ENCODE measurements at places on chromosomes 6 and 20.

GRCh38 chr20:35490736-35491181, 35.4 kb downstream of the CEP250 start:
- DNase-seq, result no peak

DNA sequence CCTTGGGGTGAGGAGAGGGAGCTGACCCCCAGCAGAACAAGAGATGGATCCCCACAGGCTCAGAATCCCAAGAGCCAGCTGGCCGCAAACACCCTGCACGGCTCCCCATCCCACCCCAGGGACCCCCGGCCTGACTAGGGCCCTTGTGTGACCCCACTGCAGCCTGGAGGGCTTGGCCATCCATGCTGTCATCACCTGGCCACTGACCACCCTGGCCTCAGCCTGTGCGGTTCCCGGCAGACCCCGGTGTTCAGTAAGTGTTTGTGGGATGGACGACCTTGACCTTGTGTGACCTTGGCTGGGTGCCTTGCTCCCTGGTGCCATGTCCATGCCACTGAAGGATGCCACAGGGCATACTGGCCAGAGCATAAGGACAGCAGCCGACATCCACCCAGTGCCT, 328.3 kb downstream of the TAF4 start:
- no peak for DNase-seq

GRCh38 chr6:108294297-108294726, 542 bp upstream of the AFG1L start:
- no peak for DNase-seq

DNA sequence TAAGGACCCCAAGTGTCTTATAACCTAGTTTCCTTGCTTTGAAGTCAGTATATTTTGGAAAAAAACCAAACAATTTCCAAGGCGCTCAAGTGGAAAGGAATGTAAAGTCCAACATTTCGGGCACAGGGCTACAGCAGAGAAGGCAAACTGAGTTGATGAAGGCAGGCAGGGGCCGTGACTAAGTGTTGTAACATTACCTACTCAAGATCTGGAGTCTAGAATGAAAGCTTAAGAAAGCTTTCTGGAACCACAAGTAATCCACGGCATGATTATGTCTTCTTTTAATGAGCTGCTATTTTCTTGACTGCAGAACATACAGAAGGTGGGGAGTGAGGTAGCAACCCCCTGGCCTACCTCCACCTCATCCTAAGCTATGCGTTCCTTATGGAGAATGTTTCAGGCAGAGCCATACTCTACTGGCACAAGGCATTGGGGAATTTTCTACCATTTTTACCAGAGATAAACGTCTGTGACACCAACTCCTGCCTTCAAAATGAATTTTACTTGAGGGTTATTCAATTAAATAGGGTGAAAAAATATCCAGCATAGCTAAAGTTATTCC, 4.3 kb downstream of the PPP1R10 start:
- DNase-seq, result no peak

DNA sequence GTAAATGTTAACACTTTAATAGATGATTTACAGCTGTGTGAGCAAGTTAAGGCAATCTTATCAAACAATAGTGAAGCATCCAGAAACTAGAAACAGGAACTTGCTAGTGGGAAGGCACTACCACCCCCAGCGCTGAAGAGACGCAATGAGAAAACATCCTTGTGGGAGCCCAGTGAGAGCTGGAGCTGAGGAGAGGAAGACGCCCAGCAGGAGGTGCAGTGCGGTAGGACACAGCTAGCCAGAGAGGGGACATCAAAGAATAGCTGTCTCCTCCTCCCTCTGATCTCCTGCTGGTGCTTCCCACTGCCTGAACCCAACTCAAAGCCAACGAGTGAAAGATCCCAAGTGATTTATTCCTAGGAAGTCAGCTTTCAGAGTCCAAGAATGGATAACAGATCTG, 140.3 kb downstream of the COL12A1 start:
- DNase-seq, result no peak

- no peak for DNase-seq
Observed at GRCh38 chr6:27140999-27141528, 106.4 kb upstream of the PRSS16 start.

- no peak for DNase-seq
Observed at GRCh38 chr6:106591111-106591825, 38.0 kb downstream of the RTN4IP1 start.

DNA sequence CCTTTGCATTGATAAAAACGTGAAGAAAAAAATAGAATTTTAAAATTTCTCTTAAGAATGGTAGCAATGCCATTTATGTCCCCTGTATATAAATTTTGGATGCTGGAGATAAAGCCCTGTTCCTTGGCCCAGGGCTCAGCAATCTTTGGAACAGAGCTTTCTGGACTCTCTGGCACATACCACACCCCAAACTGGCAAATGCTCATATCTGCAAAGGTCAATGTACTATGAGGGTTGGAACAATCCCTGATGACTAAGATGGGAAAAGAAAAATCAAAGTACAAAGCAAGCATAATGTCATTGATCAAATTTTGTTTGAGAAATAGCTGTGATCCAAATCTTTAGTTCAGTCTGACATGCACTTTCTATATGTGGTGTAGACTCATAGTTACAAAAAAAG, 158.1 kb upstream of the HCRTR2 start:
- no peak for DNase-seq

DNA sequence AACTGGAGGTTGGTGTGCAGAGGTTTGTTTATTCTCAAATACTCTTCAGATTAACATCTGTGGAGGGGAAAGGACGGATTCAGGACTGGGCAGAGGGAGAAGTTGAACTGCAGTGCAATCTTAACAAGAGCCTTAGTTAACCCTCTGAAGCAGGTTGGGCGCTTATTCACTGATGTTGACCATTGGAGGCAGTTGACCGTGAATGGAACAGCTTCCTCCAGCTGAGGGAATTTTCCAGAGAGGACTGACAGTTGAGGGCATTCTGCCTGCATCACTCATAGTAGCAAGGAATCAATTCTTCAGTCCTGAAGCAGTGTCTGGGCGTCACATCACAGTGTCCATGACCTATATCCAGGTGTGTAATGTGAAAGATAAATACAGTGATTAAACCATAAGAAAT, 80.9 kb downstream of the PLCB4 start:
- no peak for DNase-seq

GRCh38 chr6:57224769-57225515, 2.8 kb upstream of the RAB23 start:
- DNase-seq, result no peak

DNA sequence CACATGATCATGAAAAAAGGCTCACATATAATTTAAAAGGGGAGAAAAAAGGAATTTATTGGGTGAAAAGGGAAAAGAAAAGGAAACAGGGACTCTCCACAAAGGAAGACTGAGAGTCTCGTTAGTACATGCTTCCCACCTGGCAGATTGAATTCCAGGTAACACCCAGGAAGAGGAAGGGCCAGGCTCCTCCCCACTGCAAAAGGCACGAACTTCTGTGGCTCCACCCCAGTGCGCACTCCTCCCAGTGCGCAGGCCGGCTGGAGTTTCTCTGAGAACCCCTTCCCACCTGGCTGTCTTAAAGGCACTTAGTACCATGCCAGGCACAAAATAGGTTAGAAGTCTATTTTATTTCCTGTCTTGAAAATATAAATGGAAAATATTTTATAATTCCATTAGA, 129.8 kb downstream of the COL12A1 start:
- no peak for DNase-seq

DNA sequence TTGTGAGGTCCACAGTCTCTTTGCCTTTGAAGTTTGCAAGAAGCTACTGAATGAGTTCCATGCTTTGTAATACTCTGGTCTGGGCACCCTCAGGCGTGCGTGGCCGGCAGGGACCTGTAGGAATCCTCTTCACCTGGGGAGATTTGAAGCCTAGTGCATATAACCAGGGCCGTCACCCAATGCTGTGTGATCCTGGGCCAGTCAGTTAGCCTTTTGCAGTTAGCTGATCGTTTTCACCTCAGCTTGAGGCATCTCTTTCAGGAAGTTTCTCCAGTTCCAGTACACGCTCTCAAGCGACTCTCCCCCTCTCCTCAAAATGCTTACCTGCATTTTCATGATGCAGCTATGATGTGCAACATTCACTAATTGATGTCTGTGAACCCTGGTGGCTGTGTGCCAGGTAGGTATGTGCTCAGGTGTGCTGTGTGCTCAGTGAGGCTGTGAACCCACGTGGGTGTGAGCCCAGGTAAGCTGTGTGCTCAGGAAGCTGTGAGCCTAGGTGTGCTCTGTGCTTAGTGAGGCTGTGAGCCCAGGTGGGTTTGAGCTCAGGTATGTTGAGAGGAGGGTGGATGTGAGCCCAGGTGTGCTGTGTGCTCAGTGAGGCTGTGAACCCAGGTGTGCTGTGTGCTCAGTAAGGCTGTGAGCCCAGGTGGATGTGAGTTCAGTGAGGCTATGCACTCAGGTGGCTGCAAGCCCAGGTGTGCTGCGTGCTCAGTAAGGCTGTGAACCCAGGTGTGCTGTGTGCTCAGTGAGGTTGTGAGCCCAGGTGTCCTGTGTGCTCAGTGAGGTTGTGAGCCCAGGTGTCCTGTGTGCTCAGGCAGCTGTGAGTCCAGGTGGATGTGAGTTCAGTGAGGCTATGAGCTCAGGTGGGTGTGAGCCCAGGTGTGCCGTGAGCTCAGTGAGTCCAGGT, 120.4 kb downstream of the PHACTR3 start:
- no peak for DNase-seq

DNA sequence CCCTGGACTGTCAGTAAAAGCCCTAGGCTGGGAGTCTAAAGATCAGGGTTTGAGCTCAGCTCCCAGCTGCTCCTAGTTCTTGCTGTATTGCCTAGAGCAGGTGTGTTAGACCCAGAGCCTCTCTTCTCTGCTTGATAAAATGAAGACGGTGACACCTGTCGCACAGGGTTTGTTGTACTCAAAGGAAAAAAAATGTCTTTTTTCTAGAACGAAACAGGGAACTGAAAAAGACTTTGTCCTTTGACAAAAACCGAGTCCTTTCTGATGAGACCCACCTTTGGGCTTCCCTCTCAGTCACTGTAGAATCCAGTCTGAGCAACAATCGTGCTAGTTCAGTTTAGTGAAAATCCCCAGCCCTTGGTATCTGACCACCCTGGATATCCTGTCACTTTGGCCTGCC, 102.1 kb upstream of the LAMP5 start:
- DNase-seq, result no peak

DNA sequence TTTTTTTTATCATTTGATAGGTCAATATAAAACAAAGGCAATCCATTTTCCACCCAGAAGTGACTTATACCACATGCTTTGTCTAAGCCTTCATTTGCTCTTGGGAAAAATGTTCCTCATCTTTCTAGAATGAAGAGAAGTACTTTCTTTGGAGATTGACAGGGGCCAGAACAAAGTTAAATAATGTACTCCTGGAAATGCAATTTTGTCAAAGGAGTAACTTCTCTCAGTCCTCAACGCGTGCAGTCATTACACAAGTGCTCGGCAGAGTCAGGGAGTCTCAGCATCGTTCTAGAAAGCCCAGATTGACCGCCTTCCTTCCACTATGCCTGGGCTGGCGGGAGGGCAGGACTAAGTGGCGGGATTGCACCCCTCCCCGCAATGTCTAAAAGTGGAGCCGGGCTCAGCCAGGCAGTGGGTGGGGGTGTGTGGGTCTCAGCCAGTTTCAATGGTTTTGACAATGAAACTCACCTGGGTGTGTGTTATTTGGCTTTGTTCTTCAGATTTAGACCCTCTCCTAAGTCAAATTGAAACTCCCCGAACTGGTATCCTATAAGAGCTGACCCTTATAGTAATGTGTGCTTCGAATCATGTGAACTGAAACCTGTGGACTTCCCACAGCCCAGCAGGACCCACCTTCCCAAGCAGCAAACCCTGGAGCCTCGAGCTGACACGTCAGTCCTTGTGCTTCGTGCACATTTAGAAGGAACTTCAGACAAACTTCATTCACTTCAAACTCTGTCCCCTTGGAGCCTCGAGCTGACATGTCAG, 63.2 kb upstream of the DUSP22 start:
- no peak for DNase-seq

DNA sequence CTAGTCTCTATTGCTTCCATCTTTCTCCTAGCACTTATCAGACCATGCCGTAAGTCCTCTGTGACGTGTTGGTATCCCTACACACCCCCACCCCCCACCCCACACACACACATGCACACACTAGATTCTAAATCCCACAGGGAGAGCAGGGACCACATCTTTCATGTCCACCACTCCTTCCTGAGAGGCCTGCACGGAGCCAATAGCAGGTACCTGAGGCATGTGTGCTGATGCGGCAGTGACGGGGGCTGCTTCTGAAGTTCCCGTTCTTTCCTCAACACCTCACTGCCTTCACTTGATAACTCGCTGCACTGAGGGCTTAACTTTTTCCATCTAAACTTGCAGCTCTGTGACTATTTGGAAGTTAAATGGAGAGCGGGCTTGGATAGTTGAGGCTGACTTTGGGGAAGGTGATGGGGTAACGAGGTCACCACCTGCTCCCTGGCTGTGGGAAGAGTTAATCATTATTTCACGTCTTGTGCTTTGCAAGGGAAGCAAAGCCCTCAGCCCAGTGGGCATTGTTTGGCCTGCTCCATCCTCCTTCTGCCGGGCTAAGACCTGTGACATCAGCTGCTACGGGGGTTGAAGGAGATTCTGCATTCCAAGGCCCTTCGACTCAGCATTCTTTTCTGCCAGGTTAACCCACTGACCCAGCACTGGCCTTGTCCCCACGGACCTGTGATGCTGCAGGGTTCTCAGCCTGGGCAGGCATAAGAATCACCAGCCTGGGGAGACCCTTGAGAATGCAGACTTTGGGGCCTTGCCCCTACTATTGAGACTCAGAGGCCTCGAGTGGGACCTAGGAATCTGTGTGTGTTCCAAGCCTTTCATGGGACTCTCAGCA, 187.8 kb downstream of the ANKRD60 start:
- no peak for DNase-seq

DNA sequence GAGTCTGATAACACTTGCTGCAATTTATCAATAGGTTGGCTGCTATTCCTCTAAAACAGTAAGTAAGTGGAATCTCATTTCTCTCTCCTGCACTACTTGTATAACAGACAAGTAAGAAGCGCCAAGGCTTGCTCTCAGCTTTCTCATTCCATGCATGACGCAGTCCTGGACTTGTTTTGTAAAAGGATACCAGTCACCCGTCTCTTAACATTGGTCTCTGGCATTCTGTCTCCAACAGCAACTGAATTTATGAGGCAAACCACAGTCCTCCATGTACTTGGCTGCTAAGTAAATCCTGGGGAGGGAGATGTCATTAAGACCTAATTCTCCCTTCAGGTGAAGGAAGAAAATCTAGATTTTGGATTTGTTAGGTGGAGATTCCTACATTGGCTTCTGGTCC, 115.4 kb downstream of the OPN5 start:
- DNase-seq, result no peak

Measured in cortex of kidney (tissue), 1 donor.